ENCODE measurements at places on chromosomes 2 and 18. TPM values are rescaled to one million over a fixed set of nuclear protein-coding genes. Genes with fewer than 3 reads are reported as not detected.

DNA sequence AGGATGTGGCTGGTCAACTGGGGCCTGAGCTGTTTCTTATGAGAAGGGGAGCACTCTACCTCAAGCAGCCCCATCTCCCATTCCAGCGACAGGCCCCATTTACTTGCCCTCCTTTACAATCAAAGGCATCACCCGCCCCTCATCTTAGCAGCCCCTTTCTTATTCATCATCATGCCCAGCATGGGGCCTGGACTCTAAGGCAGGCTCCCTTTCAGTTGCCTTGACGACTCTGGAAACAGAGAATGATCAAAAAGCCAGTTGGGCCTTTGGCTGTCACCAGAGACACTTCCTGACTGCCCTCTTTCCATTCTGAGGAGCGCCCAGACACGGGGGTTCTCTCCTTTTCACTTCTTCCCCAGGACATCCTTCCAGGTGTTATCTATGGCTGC, 11.2 kb downstream of the CELF4 start:
- H3K4me3 ChIP-seq, result no peak overlapping the region
- no peak for DNase-seq
- no peaks in the 10 kb centered on the region for H3K4me1 ChIP-seq
- H3K27ac ChIP-seq, result no peak overlapping the region

GRCh38 chr2:187986390-187987105, 305.1 kb upstream of the GULP1 start:
- no peaks in the 10 kb centered on the region for H3K36me3 ChIP-seq
- no peak overlapping the region for H3K4me3 ChIP-seq
- no peaks in the 10 kb centered on the region for H3K4me1 ChIP-seq
- no peaks in the 10 kb centered on the region for H3K27me3 ChIP-seq
- DNase-seq, result no peak

DNA sequence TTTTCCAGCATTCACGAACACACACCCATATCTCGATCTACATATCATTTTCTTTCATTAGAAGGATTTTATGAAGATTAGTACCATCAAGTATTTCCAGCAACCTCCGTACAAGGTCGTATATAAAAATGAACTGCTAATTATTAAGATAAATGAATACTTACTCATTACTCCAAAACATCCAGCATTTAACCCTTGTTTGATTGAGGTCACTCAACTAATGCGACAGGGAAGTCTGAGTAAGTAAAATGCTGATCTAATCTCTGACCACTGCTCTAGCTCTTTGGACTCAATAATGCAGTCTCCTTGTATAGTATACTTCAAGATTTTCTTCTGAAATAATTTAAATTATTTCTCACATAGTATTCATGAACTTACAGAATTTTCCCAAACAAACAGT, 2.0 kb downstream of the ABHD3 start:
- H3K27me3 ChIP-seq, result no peaks in the 10 kb centered on the region
- H3K27ac ChIP-seq, result no peak overlapping the region
- no peak overlapping the region for H3K4me3 ChIP-seq
- no peak for DNase-seq
- H3K36me3 ChIP-seq, result peaks cover 14% of the 10 kb centered on the region

DNA sequence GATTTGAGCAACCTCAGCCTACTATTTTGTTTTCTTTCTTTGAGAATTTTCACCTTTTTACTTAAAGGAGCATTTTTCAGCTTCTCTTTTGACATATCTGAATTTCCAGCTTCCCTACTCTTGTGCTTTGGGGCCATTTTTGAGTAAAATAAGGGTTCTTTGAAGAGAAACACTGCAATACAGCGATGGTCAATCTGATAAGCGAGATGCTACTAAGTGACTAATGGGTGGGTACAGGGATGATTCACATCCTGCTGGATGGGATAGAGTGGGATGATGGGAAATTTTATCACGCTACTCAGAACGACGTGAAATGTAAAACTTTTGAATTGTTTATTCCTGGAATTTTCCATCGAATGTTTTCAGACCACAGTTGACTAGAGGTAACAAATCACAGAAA, 211.5 kb downstream of the TMEM247 start:
- H3K4me3 ChIP-seq, result no peak overlapping the region
- no peak for DNase-seq
- no peak overlapping the region for H3K27ac ChIP-seq
- no peaks in the 10 kb centered on the region for H3K4me1 ChIP-seq

Gene SERPINB12
- total RNA-seq, result not detected

Gene SERPINB4
- total RNA-seq, result not detected

Gene PMAIP1
- 82.8 TPM for total RNA-seq

All from CD8-positive, alpha-beta memory T cell (primary cell).